Left ventricle myocardium superior (tissue), 1 donor: ENCODE measurements at places on chromosomes 12 and 14.
A peak's percentile ranks its signal among the peaks of the same experiment; 100 is the strongest.

GRCh38 chr12:72054511-72054910, 115.9 kb downstream of the TPH2 start:
- DNase-seq, result no peak

GRCh38 chr12:28248555-28249145, 58.4 kb downstream of the CCDC91 start:
- DNase-seq, result no peak

GRCh38 chr12:113174461-113175384, 10.6 kb downstream of the DDX54 start:
- peak; percentile 82 for DNase-seq

DNA sequence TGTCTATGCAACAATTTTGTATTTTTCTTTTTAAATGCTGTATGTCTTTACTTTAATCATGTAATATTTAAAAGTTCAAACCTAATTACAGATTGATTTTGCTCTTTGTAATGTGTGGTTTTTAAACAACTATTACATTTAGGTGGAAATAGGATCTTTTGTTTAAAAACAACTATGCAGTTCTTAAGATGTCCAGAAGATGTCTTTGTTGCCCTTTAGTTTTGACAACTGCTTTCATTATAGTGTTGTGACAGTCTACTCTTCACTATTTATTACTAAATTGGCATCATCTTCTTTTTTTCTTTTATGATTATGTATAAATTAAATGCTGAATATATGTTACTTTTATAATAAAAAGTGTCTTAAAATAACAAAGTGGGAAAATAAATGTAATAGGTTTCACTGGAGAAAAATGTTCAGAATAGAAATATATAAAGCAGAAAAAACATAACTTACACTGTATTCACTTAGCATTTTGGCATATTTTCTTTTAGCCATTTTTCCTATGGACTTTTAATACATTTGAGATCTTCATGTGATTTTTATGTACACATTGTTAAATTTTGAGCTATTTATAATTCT, 27.1 kb upstream of the PCNX4 start:
- no peak for DNase-seq

GRCh38 chr12:103813949-103814348, 27.1 kb downstream of the NT5DC3 start:
- no peak for DNase-seq

DNA sequence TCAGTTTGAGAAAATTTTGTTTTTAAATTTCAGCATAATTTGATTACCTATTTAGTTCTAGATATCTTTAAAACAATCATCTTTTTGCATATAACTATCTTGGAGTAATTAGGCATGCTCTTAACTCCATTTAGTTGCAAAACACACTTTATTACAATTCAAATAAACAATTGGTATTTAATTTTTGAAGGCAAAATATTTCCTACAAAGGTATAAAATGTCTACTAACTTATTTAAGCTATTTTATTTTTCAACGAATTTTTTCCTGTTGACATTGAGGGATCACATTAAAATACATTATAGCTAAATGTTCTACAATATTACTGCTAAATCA, 8.3 kb downstream of the FOXA1 start:
- no peak for DNase-seq

DNA sequence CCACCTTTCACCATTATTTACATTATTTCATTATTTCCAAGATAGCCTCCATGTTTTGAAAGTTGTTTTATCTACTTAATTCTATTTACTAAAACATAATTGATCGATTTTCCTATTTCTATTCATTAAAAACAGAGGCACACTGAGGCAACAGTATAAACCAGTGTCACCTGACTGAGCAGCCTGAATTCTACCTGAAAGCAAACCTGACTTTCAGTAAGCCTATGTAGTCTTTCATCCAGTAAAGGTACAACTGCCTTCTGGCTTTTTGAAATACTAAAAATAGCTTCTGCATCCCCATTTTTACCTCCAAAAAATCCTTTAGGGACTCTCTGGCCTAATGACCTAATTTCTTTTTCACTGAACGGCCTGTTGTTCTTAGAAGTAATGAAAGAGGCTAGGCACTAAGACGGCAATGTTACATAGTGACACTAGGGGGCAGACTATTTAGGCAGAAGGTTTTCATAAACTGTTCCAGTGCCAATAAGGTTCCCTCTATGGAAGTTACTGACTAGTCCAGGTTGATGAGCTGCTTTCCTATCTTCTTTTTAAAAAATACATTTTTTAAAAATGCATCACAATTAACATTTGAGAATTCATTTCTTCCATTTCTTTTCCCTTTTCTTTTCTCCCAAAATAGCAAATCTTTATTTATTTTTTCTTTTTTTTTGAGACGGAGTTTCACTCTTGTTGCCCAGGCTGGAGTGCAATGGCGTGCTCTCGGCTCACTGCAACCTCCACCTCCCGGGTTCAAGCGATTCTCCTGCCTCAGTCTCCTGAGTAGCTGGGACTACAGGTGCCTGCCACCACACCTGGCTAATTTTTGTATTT, 17.5 kb downstream of the ANAPC5 start:
- no peak for DNase-seq

DNA sequence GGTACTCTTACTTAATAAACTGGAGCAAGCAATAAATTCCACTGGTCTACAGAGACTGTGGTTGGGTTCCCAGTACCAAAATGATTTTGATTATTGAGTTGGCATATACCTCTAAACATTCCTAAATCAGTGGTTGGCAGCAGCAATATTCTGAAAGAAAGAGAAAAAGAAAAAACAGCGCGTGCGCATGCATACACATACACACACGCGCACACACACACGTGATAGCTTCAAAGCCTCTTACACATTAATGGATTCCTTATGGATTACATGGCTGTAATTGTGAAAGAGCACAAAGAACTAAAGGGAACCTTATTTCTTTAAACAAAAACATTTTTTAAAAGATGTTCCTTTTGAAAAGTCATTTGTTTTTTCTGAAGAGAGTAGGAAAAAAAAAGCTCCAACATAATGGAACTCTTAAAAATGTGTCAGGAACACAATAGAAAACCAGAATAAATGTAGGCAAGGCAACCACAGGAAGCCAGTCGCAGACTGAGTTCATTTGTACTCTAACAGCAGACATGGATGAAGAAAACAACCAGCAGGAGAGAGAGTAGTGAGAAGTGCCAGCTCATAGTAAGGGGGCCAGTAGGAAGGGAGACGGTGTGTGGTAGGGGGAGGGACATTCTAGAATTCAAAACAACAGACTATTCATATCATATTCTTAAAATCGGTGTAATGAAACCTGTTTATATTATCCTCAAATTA, 80.0 kb downstream of the DRAM1 start:
- no peak for DNase-seq

GRCh38 chr12:103858953-103859601, 18.0 kb upstream of the NT5DC3 start:
- DNase-seq, result peak; percentile 41

DNA sequence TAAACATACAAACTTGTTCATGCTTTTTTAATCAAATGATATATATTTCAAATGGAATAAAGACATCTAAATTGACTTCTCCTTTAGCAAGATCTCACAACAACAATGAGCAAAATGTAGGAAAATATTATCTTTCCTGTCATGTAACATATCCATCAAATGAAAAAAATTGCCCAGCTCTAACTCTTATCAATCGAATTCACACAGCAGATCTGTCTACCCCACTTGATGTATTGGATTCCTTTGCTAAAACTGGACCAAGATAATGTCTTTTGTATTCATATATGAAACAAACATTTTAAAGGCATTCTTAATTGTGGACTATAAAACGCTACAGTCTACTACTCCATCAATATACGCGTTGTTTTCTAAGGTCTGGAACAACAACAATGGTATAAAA, 218.0 kb downstream of the SOX5 start:
- no peak for DNase-seq

GRCh38 chr12:20426191-20426590, 57.9 kb downstream of the PDE3A start:
- DNase-seq, result peak; percentile 66

GRCh38 chr14:56055511-56055910, 62.7 kb upstream of the PELI2 start:
- no peak for DNase-seq

DNA sequence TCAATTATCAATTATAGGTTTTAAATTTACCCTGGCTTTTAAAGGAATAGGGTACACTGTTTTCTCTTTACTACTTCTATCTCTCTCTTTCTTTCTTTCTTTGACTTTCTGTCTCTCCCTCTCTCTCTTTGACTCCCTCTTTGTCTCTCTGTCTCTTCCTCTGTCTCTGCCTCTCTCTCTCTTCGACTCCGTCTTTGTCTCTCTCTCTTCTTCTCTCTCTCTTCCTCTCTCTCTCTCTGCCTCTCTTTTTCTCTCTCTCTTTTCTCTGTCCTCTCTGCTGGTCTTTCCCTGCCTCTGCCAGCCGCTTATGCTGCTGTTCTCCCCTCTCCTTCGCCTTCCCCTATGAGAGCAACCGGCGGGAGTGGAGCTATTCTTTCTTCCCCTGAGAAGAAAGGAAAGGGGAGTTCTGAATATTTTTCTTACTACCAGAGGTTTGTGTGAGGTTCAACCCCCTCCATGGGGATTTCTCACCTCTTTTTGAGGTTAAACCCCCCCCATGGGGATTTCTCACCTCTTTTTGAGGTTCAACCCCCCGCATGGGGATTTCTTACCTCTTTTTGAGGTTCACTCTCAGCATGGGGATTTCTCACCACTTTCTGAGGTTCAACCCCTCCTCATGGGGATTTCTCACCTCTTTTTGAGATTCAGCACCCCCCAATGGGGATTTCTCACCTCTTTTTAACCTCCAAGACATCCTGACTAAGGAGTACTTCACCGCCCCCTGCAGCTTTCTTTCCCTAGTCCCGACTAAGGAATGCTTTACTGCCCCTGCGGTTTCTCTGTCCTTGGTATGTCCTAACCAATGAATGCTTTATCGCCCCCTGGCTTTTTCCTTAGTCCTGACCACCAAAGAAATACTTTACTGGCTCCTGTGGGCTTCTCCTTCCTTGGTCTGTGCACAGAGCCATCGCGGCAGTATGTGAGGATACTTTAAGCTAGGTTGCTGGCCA, 27.4 kb upstream of the DDHD1 start:
- DNase-seq, result no peak

GRCh38 chr12:122449317-122449716, 26.8 kb upstream of the CLIP1 start:
- DNase-seq, result no peak

DNA sequence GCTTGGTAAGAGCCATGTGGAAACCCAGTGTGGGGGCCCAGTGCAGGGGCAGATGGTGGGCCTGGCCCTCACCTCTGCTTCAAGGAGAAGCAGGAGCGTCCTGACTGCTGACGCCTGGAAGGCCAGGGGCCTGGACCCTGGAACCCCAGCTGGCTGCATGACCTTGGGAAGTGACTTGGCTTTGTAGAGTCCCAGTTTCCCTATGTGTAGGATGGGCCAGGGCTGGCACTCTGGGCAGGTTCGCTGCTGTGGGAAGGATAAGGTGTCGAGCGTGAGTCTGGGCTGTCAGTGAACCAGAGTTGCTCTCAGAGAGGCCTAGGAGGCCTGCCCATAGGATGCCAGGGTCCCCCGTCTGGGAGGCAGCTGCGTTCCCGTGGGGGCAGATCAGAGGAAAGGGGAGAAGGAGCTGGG, 43.2 kb downstream of the TRAFD1 start:
- DNase-seq, result no peak

DNA sequence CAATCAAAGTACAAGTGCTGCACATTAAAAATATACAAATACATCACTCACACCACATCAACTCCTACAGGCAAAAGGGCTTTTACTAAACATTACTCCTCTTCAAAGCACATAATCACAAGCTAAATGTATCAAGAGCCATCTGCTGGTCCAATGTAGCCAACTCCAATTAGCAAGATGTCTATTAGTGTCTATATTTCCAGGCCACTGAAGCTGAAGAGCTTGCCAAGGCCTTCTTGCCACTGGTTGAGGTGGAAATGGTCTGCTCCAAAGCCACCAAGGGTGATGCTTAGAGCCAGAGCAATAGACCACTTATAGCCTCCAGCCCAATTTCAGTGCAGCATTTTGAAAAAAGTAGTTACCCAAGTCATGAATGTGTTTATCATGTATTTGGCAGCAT, 54.4 kb downstream of the RASSF9 start:
- no peak for DNase-seq

GRCh38 chr12:107335802-107336570, 242.6 kb upstream of the CRY1 start:
- DNase-seq, result no peak

DNA sequence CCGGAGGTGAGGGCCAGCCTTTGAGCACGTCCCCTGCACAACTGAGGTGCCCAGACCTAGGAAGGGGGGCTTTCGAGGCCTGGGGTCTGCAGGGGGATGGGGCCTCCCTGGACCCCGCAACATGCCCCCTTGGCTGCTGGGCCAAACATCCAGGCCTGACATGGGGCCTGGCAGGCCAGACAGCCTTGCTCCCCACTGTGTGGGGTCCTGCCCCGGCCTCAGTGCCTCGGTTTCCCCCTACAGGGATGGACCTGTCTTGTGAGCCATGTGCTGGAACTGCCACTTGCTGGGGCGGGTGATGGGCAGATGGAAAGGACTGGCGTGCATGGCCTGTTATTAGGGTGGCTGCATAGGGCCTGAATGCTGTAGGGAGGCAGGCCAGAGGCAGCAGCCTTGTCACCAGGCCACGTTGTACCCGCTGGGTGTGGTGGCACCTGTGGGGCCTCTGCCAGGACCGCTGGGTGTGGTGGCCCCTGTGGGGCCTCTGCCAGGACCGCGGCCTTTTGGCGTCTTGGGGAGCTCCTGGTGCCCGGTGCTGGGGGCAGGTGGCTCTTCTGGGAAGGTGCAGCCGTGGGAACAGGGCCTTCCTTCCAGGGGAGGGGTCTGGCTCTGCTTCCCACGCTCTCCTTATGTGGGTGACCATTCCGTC, 20.4 kb downstream of the ASPG start:
- DNase-seq, result peak; percentile 17

GRCh38 chr14:19851365-19851764, 23.6 kb upstream of the OR4K2 start:
- DNase-seq, result no peak

DNA sequence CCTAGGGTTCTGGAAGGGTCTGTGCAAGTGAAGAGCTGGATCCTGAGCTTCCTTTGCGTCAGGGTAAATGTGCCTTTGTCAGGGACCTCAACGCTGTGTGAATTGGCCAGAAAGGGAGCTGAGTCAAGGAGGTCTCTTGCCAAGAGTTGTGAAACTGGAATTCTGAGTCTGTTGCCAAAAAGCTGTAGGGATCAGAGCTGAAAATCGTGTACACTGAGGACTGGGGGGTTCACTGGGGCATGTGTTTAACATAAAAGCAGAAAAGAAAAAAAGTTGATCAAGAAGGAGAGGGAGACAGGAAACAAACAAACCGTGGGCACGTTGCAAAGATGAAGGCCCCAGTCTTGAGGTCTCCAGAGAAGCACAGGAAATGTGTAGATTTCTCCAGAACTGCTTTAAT, 1081.5 kb downstream of the VRK1 start:
- no peak for DNase-seq

DNA sequence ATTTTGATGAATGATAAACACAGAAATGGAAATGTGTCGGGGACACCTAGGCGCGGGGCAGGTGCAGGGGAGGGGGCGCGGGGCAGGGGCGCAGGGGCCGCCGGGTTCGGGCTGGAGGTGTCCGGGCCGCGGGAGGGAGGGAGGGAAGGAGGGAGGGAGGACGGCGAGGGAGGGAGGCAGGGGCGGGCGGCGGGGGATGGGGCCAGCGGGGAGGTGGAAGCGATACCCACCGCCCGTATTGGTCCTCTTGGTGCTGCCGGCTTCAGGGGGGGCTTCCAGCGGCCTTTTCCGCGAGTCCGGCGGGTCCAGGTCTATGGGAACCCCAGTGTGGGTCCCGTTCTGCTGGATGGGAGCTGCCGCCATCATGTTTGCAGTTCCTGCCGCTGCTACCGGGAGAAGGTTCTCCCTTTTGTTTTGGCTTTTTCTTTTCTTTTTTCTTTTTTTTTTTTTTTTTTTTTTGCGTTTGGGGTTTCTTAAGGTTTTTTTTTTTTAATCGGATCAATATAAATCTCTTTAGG, 703 bp downstream of the NOVA1 start:
- DNase-seq, result peak; percentile 30

- no peak for DNase-seq
These were observed 2.6 kb upstream of the ACOT4 start for GRCh38 chr14:73589116-73589515.
